ENCODE measurements at places on chromosomes 11 and 22. TPM values are rescaled to one million over a fixed set of nuclear protein-coding genes. Genes with fewer than 3 reads are reported as not detected.

OR52E8 gene
- 1.0 TPM for total RNA-seq

RFPL2 gene
- total RNA-seq: not detected

IL10RA gene
- not detected for total RNA-seq

MS4A3 gene
- total RNA-seq: not detected

C11orf87 gene
- not detected for total RNA-seq

FHIP1B gene
- total RNA-seq: 24.9 TPM

TMPRSS13 gene
- total RNA-seq: not detected

ADM gene
- total RNA-seq: 87.1 TPM

RAG2 gene
- total RNA-seq: not detected

POU2AF3 gene
- total RNA-seq: 0.14 TPM

NCAM1 gene
- 4.6 TPM for total RNA-seq

HPS4 gene
- 34.8 TPM for total RNA-seq

CLTCL1 gene
- total RNA-seq: 12.7 TPM

RIC3 gene
- not detected for total RNA-seq

POTEH gene
- total RNA-seq: not detected

DGCR8 gene
- 42.8 TPM for total RNA-seq

CSTF3 gene
- 27.8 TPM for total RNA-seq

PGA4 gene
- total RNA-seq: not detected

FAM227A gene
- 1.8 TPM for total RNA-seq
